Stimulated activated CD4-positive, alpha-beta T cell treated with anti-CD3 and anti-CD28 coated beads, Interleukin-1b, Interleukin-23, amount 100 ng/mL, for 1 hour (primary cell): ENCODE measurements at places on chromosomes 5 and 9.

- no peak for DNase-seq
Observed at GRCh38 chr5:114176356-114176755, 185.5 kb upstream of the KCNN2 start.

DNA sequence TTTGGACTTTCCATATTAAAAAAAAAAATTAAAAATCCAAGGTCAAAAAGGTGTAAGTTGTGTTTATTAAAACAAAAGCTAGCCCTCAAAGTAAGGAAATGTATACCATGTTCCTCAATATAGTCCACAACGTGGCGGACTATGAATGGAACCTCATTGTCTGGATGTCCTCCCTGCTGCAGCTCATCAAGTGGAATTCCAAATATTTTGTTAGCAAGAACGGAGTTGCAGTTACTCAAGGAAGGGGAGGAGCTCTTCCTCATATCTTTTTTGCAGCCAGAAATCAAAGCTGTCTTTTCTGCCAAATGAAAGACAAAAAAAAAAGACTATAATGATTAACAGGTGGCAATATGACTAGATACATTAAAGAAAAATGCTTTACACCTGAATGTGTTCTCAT is 14.0 kb downstream of the FAM13B start:
- DNase-seq: no peak

DNA sequence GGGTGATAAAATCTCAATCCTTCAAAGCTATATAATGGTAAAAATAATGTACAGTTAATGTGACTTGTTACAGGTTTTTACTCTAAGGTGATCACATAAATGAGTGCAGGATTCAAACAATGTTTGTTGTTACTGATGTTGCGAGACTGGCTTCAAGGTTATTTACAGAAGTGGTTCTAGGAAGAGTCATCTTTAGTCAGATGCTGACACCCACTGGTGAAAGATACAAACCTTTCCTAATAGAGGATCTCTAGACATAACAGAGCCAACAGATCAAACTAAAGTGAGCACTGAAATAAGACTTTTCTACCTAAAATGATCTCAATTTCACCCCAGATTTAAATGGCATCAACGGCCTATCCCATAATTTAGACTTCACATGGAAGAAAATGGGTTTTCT is 20.2 kb downstream of the ARSB start:
- no peak for DNase-seq

- DNase-seq: no peak
Observed at GRCh38 chr5:76525956-76526355, 97.2 kb downstream of the F2RL2 start.

DNA sequence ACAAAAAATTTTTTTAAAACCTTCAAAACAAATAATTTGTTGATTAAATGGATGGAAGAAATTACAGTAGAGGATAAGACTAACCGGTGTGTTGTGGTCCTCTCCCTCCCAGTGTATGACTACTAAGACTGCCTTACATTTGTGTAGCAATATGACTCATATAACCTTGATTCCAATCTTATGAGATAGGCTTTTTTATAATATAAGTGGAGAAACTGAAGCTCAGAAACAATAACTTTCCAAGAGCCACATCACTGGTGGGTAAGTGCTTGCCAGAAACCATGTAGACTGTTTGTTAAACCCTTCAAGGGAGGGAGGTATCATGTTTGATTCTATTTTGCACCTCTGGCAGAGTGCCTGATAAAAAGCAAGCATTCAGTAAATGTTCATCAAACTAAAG is 47.5 kb downstream of the NLN start:
- DNase-seq: no peak

GRCh38 chr5:56815658-56816545 is 553 bp downstream of the MAP3K1 start:
- no peak for DNase-seq

DNA sequence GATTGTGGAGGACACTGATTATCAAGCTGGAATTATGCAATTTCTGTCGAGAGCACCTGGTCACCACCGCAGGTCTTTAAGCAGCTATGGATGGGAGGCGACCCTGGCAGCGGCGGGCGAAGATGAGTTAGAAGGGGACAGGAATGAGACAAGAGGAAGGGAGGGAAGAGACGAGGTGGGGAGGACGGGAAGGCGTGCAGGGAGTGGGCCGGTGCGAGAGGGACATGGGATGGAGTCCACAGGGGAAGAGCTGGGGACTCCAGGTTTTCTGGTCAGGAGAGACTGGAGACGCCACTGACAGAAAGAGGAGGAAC is 192.3 kb downstream of the MELK start:
- no peak for DNase-seq

DNA sequence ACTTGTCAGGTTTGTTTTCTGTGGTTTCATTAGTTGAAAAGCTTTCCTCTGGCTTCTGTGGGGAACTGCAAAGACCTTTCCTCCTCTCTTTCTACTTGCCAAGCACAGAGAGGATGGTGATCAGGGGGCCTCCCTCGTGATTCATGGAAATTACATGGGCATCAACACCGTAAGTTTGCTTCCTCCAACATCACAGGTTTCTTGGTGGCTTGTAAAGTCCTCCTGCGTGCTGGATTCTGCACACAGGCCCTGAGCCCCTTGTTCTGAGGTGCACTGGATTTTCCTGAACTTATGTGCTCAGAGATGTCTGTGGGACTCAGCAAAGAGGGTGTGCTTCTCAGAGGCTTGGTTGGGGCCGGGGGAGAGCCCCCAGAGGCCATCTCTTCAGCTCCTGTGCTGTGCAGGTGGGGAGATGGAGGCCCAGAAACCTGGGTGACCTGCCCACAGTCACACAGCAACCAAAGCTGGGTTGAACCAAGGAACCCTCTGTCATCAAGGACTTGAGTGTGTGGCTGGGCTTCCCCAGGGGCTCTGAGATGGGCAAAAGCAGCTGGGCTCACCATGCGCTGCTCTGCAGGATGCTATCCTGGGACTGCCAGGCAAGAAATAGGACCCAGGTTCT is 36.5 kb downstream of the RGS3 start:
- DNase-seq: no peak

- DNase-seq: no peak
Observed at GRCh38 chr5:108143581-108143980, 238.3 kb downstream of the FBXL17 start.

DNA sequence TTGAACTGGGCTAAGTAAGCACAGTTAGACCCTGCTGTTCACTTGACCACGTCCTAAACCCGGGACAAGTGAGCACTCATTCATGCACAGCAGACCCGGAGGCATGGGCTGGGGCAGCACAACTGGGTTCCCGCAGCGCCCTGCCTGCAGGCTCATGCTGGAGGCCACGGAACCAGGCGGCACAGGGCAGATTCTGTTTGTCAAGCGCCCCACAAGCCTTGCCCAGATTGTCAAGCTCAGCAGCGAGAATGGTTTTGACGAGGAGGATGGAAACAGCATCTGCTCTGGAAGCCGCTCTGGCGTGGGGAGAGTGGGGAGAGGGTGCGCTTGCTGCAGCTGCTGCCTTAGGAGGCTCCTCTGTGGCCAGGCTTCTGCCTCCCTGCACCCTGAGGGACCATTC is 32.7 kb downstream of the PRRT1B start:
- DNase-seq: no peak

GRCh38 chr5:6462671-6463070 is 14.0 kb downstream of the UBE2QL1 start:
- no peak for DNase-seq

- DNase-seq: no peak
Observed at GRCh38 chr5:82839881-82840280, 237.3 kb downstream of the TMEM167A start.

- no peak for DNase-seq
Observed at GRCh38 chr9:36092509-36093215, 43.9 kb upstream of the GLIPR2 start.

DNA sequence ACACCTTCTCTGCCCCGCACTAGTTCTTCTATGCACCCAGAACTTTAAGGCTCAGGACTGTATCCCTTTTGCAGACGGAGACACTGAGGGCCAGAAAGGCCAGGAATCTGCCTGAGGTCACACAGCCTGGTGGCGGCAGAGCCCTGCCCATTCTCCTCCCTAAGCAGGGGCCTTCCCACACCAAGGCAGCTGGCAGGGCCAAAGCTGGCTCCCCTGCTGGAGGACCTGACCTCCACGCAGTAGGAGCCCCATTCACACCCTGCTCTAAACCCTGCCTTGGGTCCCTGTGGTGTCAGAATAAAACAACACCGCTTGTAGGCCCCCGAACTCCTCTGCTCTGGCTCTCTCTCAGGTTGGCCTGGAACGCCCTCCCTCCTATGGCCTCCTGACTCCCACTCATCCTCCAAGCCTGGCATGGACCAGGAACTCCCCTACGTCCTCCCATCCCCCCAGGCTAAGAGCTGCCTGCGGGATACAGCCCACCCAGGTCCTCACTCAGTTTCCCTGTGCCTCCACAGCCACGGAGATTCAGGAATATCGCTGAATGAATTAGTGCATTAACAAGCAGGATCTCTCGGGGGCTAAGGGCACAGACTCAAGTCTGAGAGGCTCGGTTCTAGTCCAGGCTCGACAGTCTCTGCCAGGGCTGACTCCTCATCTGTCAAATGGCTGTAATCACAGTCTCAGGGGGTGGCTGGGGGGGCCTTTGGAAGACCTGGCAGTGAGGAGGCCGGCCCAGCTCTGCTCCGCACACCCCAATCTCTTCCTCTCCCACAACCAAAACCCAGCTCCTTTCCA is 2.8 kb downstream of the ST6GALNAC6 start:
- DNase-seq: no peak

- no peak for DNase-seq
Observed at GRCh38 chr5:160802592-160802991, 49.4 kb downstream of the ATP10B start.
